ENCODE measurements at places on chromosomes 2 and 18. TPM values are rescaled to one million over a fixed set of nuclear protein-coding genes. Genes with fewer than 3 reads are reported as not detected.

Gene GPR39
- 18.0 TPM for total RNA-seq

Gene PKP4
- total RNA-seq: 111 TPM

- no peak for DNase-seq
Observed at GRCh38 chr2:203718087-203718486, 11.6 kb downstream of the CD28 start.

DNA sequence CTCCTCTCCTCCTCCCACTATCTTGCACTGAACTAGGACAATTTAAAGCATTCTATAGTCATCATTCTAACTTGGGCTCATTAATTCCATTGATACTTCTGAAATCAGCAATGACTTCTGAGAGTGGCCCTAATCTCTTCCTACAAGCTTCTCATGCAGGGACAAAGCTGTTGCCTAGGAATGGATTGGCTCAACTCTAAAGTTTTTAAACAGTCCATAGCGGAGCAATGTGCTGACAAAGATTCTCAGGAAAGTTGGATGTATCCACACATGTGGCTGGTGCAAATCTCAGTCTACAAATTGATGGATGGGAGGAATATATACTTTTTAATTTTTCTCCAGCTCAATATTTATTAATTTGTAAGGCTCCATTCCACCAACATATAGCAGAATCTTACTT lies 388.9 kb downstream of the SETBP1 start:
- DNase-seq: no peak

DNA sequence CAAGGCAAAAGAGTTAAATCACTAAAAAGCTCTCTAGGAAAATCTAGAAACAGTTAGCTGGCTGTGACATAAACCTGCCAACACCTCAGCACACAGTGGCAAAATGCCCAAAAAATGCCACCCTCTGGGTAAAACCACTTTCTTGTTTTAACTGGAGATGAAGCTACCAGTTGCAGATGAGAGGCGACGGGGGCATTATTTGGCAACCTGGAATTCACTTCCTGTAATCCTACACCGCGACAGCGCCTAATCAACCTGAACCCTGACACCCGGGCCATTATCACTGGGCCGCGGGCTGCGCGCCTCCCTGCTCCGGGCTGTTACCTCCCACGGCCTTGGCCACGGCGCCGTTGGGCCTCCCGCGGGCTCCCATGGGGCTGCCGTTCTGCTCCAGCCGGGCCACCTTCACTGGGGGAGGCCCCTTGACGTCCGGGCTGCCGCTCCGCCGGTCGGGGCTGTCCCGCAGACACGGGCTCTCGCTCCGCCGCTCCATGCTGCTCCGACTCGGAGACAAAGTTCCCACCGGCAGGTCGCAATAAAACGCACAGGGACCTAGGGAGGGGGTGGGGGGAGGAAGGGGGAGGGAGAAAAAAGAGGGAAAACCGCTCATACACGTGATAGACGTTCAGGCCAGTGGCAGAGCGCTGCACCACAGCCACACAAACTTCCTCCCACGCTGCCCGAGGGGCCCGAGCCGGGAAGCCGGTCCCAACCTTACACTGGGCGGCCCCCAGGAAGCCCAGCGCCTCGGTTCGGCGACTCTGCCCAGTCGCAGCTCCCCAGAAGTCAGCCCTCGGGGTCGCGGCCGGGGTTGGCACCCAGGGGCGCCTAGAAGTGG lies 2.0 kb downstream of the SATB2 start:
- peak; percentile 3 for DNase-seq

- DNase-seq: no peak
Observed at GRCh38 chr18:73756256-73757091, 391.2 kb downstream of the FBXO15 start.

- no peak for DNase-seq
Observed at GRCh38 chr2:62287282-62287681, 91.4 kb downstream of the B3GNT2 start.
